NCI-H1436 (cell line): ENCODE measurements at places on chromosomes 1 and 21.
A peak's percentile ranks its signal among the peaks of the same experiment; 100 is the strongest.

DNA sequence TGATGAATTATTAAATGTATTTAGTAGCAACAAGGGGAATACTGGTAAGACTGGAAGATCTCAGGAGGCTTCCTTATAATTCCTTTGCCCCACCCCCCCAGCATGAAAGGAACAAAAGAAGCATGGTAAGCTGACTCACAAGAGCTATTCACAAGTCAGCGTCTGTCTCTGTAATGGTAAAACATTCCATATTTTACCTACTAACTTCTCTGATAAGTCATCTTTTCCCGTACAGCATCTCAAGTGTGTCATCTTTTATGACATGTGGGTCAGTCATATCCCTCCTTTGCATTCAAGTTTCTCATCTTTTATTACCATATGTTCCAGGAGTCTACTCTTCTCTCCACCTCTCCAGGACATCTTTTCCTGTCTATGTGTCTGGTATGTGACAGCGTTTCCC is 241.3 kb downstream of the PLA2G4A start:
- no peak for DNase-seq

DNA sequence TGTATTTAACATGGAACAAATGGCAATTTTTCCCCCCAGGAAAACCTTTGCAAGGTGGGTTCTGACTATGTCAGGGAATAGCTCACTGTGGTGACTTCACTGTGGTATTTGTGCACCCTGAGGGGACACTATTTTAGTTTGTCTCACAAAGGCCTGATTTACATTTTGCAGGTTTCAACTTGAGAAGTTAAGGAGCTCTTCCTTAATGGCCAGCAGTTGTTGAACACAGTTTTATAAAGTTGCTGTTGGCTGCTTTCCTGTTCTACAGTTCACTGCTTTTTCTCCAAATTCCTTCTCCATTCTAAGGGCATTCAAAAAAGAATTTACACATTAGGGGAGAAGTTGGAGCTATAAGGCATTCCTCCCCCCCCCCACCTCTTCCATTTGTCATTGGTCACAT is 4.6 kb downstream of the LAMC1 start:
- DNase-seq, result no peak

GRCh38 chr1:40258445-40258769 is 371 bp downstream of the ZMPSTE24 start:
- no peak for DNase-seq

- no peak for DNase-seq
These were observed 38.5 kb downstream of the B3GALT5 start for GRCh38 chr21:39651206-39651605.

DNA sequence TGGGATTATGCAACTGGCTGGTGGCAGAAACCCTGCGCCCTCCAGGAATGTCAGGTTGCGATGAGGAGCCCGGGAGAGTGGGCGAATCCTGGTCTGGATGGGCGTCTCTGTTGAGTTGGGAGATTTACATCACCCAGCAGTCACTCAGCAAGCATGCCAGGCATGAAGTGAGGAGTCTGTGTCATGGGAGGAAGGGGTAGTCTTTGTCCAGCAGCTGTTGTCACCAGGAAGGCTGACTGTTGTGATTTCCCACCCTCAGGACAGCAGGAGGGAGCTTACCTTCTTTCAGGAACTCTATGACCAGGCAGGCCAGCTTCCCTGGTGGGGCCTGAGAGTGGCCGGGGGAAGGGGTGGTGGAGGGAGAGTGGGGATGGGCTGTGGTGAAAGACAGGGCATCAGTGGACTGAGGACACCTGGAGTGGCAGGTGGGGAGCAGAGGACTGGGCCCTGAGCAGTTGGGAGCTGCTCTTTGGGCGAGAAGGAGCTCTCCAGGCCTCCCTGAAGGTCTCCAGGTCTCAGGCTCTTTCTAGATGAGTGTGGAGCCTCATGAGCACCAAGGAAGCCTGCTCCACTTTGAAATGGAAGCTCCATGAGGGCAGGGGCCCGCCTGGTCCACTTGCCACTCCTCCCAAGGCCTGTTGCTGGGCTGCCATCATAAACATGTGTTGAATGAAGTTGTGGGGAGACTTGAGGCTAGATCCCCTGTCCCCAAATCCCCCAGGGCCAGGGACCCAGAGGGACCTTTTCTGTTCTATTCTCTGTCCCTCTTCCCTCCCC is 21.3 kb upstream of the PKP1 start:
- DNase-seq, result no peak

- DNase-seq, result no peak
These were observed 8.0 kb downstream of the GNAT2 start for GRCh38 chr1:109611308-109611990.

GRCh38 chr1:59310549-59311250 is 13.8 kb downstream of the FGGY start:
- no peak for DNase-seq

DNA sequence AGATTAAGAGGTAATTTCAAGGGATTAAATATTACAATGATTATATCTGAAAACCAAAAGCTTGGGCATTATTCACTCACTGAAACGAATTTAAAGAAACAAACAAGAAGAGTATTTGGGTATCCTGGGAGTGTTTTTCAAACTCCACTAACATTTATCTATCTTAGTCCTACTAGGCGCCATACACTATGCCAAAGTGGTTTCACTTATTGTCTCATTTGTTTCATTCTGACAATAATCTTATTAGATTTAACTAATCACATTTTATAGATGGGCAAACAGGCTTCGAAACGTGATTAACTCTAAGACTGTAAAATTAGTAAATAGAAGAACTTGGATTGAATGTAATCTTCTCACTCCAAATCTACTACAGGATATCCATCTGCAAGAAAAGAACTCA is 25.4 kb downstream of the ASH1L start:
- DNase-seq, result no peak

- no peak for DNase-seq
These were observed 110.6 kb downstream of the XCL2 start for GRCh38 chr1:168433238-168433637.

DNA sequence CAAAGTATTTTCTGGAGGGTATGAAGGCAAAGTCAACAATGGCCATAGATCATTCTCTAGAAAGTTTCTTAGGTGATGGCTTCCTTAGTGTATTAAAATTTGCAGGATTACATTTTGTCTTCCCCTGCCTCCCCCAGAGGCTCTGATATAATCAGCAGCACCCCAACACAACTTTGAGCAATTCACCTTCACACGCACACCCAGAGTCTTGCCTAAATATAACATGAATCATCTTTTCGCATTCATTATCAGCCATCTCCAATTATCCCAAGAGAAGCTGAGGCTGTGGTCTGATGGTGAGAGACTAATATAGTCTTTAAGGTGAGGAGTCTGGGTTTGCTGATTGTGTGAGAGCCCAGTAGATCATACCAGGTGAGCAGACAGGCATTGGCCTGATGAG is 343.0 kb downstream of the RRAGC start:
- no peak for DNase-seq

DNA sequence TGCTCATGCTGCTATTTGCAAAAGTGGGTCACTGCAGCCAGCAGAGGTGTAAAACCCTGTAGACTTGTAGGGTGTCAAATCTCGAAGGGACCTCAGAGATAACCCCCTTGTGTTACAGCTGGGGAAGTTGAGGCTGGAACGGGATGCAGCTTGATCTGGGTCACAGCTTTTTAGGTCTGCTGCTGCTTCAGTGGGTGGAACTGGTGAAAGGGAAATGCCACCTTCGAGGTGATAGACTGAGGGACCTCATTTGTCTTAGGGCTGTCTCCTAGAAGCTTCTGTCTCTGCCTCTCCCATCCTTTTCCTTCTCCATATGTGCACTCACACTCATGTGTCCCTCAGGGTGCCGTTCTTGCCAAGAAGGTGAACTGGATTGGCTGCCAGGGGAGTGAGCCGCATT is 35.4 kb downstream of the QSOX1 start:
- DNase-seq, result no peak

GRCh38 chr1:196309386-196309785 is 298.9 kb downstream of the KCNT2 start:
- no peak for DNase-seq

- DNase-seq, result no peak
These were observed 142.3 kb upstream of the LMO4 start for GRCh38 chr1:87186346-87186745.

GRCh38 chr1:209431813-209432442 is 151.6 kb upstream of the CAMK1G start:
- no peak for DNase-seq

DNA sequence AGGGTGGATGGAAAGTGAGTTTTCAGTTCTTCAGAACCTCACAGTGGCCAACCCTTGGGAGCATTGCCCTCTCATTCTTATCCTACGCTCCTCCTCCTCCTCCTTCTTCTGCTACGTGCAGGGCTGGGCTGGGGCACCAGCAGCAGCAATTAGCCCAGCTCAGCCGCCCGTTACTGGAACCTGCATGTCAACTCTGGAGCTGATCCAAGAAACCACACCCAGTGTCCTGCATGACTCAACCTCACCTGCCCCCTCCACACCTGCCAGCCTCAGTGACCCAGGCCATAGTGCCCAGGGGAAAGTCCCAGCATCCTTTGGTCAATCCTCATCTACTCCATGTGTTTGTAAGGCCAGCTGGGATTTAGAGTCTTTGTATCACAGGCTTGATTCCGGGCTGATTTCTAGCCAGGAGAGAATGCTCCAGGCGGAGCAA is 12.6 kb downstream of the ELF3 start:
- DNase-seq, result peak; percentile 69

GRCh38 chr1:76802094-76802493 is 65.2 kb upstream of the ST6GALNAC5 start:
- no peak for DNase-seq

DNA sequence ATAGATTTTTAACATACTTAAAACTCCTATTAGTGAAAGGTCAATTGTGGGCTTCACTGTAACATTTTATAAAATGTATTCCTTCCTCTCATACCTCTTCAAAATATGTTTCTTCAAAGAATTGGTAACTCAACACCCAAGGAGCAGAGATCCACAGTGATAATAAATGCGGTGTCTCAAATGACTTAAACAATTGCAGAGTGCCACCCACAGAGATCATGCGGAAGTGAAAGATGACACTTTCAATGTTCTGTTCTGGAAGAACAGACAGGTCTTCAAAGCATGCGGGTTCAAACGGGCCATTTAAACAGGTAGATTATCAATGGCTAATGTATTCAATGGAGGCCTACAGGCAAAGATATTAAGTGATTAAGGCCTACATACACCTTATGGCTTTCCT is 157.0 kb upstream of the GREM2 start:
- DNase-seq, result peak; percentile 13

DNA sequence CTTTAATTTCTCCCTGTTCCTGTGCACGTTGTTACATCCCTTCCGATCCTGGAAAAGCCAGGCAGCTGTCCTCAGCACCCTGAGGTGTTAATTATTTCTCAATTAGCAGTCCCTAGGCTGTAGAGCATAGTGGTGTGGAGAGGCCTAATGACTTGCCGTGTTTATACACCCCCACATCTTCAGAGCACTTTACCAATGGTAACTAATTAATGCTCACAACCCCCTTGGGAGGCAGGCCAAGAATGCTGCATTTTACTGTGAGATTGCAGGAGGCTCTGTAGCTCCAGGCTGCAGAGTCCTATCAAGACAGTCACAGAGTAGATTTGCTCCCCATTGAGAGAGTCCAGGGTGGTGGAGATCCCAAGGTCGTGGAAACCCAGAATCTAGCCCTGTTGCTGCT is 2.4 kb upstream of the PARS2 start:
- peak; percentile 84 for DNase-seq

DNA sequence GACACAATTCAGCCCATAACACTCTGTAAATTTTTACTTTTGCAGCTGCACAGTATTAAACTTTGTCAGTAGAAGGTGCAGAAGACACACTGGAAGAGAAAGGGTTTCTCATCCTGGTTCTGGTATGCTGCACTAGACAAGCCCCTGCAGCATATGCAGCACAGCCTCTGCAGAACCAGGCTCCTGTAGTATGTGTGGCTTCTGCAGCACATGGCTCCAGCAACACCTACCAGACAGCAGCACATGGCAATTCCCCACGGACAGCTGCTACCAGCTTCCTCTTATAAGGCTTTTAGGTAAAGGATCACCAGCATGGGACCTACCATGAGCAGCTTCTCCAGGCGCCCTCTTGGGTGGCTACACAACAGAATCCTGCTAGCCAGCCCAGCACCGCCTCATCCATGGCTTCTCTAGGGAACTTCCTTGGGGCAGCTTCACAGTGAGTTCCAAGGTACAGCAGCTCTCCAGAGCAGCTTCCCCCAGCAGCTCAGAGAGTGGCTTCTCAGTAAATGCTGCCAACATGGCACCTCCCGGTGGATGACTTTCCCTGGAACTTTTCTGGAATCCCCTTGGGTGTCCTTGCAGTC is 534.4 kb upstream of the CXADR start:
- no peak for DNase-seq

DNA sequence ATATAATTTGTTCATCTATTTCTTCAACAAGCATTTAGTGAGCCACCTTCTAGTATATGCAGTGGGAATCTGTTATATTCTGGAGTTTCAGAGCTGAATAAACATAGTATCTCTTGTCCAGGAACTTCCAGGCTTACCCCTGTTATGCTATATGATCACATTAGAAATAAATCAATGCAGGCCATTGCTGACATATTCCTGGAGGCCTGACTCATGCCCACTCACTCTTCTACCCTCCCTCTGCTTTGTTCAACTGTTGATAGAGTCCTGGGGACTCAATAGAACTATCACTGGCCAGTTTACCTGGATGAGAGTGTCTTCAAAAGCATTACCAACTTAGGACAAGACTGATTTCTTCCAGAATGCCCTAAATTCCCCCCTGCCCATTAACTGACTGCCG is 29.3 kb upstream of the SRSF10 start:
- DNase-seq, result no peak

- no peak for DNase-seq
These were observed 102.8 kb upstream of the C1orf21 start for GRCh38 chr1:184283999-184284398.

DNA sequence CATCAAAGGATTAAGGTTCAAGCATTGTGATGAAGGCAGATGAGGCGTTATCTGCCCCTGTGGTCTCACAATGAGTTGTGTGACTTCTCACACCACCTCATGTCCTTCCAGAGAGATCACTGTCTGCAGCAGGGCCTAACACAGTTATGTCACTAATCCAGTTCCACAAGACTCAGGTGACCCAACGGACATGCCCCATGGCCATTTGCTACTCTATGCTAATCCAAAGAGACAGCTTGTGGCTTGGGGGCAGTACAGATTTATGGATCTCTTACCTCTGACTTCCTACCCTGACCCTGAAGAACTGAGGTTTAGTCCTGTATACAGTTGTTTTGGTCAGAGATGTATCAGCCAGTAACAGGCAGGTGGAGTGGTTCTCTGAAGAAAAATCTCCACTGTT is 147.1 kb downstream of the GLUL start:
- no peak for DNase-seq

DNA sequence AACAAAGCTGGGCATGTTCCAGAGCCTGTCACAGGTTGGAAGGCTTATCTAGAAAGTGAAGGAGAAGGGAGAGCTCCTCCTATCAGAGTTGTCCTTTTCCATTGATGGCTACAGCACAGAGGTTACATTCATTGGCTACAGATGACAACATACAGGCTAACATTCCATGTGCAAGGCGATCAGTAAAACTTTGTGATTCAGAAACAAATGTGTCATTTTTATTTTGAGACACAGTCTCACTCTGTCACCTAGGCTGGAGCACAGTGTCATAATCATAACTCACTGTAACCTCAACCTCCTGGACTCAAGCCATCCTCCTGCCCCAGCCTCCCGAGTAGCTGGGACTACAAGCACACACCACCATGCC is 32.6 kb downstream of the TRIM67 start:
- no peak for DNase-seq
